ENCODE measurements at places on chromosomes 6 and 20.

DNA sequence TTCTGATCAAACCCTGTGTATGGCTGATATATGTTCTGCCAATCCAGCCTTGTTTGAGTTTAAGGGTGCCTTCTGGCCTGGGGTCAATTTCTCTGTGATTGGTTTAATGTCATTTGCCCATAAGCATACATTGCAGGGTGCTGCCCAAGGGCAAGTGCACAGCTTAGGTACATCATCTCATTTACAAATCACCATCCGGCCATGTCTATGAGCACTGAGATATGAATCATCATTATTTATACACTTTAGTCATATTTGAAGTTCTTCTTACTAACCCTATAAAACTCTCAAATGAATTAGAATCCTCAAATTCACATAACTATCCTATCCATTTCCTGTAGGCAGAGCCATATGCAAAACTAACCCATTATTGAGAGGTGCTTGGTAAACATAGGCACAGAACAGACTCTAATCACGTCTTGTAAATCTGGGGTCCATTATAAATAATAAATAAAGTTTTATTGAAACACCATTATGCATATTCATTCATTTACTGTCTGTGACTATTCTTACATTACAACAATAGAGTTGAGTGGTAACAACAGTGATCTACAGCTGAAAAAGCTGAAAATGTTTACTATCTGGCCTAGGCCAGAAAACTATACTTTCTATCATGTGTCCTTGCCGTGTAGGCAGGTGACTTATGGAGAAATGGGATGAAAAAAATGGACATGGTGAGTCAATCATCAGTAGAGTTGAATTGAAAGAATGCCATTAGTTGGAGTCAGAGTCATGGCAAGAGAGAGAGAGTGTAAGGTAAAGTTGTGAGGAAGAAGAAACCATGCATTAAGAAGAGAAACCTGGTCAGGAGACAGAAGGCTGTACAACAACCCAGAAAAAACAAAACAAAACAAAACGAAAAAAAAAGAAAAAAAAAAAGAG lies 25.0 kb downstream of the KCNQ5 start:
- DNase-seq = no peak

DNA sequence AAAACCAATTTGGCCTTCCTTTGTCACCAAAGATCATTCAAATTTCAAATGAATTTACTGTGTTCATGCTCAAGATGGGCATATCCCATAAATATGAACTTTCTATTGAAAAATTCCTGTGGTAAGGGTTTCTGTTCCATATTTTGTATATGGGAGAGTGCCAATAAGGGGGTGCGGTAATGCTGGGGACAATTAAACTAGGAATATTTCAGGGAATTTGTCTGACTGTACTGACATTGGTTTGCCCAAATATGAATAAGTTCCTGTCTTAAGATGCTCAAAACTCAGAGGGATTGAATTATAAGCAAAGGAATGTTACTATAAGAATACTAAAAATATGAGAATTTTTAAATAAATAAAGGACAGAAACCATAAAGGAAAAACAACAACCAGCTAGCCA lies 553.0 kb upstream of the MARCKS start:
- DNase-seq = no peak

- DNase-seq = no peak
These were observed 102.0 kb downstream of the PSMB1 start for GRCh38 chr6:170450916-170451761.

DNA sequence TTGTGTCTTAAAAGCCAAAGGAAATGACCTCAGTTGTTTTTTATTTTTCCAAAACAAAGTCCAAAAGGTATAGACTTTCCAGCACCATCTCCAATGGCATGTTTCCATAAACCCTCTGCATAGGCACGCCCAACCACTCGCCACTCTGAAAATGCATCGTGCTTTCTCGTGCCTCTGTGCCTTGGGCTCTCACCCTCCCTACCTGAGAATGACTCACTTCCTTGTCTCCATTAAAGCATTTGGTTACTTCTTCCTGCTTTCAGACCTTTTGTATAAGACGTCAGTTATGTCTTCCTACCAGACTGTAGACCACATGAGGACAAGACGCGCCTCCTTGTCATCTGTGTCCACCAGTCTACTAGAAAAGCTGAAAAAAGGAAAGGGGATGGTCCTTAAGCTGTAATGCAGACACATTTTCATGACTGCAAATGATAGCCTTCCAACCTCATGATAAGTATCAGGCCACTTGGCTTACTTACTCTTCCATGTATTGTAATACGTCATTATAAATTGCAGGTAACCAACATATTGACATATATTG lies 61.2 kb upstream of the CDYL start:
- DNase-seq = no peak

DNA sequence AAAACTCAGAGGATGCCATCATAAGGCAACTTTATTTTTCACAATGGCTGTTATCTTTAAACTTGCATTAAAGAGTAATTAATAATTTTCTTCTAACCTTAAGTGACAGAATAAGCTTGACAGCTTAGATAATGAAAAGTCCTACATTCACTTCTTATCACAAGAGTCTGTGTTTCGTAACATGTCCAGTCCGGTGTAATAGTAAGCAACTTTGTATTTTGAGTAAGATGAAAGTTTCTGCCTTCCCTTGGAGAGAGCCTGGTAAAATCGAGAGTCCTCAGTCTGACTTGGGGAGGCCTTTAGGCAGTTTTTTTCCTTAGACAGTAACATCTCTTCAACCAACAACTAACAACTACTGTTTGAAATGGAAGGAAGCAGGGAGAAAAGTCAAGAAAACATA lies 195.6 kb downstream of the GRM1 start:
- no peak for DNase-seq

DNA sequence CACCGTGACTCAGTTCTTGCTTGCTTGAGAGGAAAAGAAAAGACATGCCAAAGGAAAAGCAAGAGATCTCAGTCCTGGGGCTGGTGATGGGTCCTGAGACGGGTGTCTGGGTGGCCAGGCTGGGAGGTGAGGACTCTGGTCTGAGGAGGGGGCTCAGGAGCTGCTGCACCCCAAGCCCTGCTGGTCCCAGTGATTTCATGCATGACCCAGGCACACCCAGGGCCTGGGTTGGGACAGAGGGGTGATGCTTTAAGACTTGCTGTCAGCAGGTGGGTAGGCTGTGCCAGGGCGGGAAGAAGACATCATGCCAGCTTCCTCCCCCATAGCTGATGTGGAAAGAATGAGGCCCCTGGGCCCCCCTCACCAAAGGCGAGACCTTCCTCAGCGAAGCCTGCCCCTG lies 65.1 kb upstream of the PMEPA1 start:
- no peak for DNase-seq

- DNase-seq = no peak
These were observed 5.3 kb downstream of the WFDC5 start for GRCh38 chr20:45109634-45110033.

DNA sequence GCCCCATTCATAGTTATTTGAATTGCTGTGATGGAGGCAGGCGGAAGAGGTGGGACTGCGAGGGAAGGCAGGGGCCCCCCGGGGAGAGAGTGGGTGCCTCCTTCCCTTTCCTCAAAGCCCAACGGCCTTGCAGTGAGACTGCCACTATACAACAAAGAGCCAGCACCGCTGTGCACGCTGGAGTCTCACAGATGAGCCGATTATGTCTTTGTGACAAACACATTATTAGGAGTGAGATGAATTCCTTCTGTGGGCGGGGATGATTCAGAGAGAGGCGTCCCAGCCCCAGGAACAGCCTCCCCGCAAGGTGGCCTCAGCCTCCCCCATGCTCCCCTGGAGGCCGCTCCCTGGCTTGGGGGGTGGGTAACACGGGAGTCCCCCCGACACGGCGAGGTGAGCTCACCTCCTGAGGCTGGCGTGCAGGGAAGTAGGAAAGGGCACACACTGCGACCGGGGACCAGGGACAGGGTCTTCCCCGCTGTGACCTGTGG lies 26.7 kb downstream of the NTSR1 start:
- DNase-seq = no peak
